ENCODE measurements at places on chromosomes 12 and 14.

- DNase-seq: no peak
- peaks cover 8% of the 10 kb centered on the region for H3K4me1 ChIP-seq
- H3K27me3 ChIP-seq: no peaks in the 10 kb centered on the region
- no peak overlapping the region for H3K4me3 ChIP-seq
- H3K27ac ChIP-seq: no peak overlapping the region
- no peaks in the 10 kb centered on the region for H3K36me3 ChIP-seq
Measured at GRCh38 chr12:3531496-3531895, 40.5 kb downstream of the PRMT8 start.

GRCh38 chr12:14588571-14588970 is 20.9 kb upstream of the PLBD1 start:
- H3K36me3 ChIP-seq: no peaks in the 10 kb centered on the region
- H3K27ac ChIP-seq: no peak overlapping the region
- H3K4me1 ChIP-seq: no peaks in the 10 kb centered on the region
- DNase-seq: no peak

GRCh38 chr14:100896369-100897060 is 7.0 kb downstream of the RTL1 start:
- no peaks in the 10 kb centered on the region for H3K27me3 ChIP-seq
- H3K4me1 ChIP-seq: peaks cover 15% of the 10 kb centered on the region
- no peak overlapping the region for H3K27ac ChIP-seq
- DNase-seq: no peak
- no peaks in the 10 kb centered on the region for H3K36me3 ChIP-seq

DNA sequence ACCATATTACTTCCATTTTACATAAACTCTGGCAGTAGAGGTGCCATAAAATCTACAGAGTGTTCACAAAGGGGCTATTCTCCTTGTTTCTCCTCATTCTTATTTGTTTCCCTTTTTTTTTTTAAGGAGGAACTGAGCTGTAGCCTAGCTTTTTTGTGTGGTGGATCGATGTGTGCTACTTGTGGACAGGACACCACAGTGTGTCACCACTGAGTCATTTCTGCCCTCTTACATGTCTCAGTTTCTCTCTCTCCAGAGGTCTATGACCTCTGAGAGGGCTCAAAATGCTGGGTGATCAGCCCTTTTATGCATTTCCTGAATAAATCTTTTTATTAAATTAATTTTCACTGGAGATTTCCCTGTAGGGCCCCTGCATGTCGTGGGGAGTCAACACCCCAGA is 370.2 kb downstream of the ADGRD1 start:
- H3K27me3 ChIP-seq: no peaks in the 10 kb centered on the region
- no peaks in the 10 kb centered on the region for H3K4me1 ChIP-seq
- DNase-seq: no peak
- H3K4me3 ChIP-seq: no peak overlapping the region

- H3K27me3 ChIP-seq: no peaks in the 10 kb centered on the region
- H3K27ac ChIP-seq: no peak overlapping the region
- H3K4me3 ChIP-seq: no peak overlapping the region
- no peak for DNase-seq
Measured at GRCh38 chr12:49277466-49277865, 12.6 kb downstream of the TUBA1C start.

- no peak overlapping the region for H3K4me3 ChIP-seq
- no peak for DNase-seq
- no peaks in the 10 kb centered on the region for H3K4me1 ChIP-seq
- no peak overlapping the region for H3K27ac ChIP-seq
- H3K27me3 ChIP-seq: no peaks in the 10 kb centered on the region
- H3K36me3 ChIP-seq: no peaks in the 10 kb centered on the region
Measured at GRCh38 chr14:23162800-23163199, 20.7 kb downstream of the SLC7A8 start.

GRCh38 chr12:45977620-45978019 is 12.8 kb downstream of the SCAF11 start:
- H3K4me3 ChIP-seq: no peak overlapping the region
- no peak overlapping the region for H3K27ac ChIP-seq

GRCh38 chr12:552466-552865 is 92.7 kb downstream of the B4GALNT3 start:
- no peaks in the 10 kb centered on the region for H3K4me1 ChIP-seq
- H3K27ac ChIP-seq: no peak overlapping the region
- DNase-seq: no peak
- H3K27me3 ChIP-seq: no peaks in the 10 kb centered on the region

GRCh38 chr14:95052016-95052585 is 105.2 kb downstream of the DICER1 start:
- no peak overlapping the region for H3K27ac ChIP-seq
- no peak overlapping the region for H3K4me3 ChIP-seq
- no peak for DNase-seq
- no peaks in the 10 kb centered on the region for H3K36me3 ChIP-seq

GRCh38 chr12:66189486-66189843 is 451 bp downstream of the IRAK3 start:
- no peaks in the 10 kb centered on the region for H3K36me3 ChIP-seq
- H3K4me3 ChIP-seq: peak overlapping the region; percentile 43
- peak overlapping the region; percentile 76 for H3K27ac ChIP-seq
- no peaks in the 10 kb centered on the region for H3K4me1 ChIP-seq

DNA sequence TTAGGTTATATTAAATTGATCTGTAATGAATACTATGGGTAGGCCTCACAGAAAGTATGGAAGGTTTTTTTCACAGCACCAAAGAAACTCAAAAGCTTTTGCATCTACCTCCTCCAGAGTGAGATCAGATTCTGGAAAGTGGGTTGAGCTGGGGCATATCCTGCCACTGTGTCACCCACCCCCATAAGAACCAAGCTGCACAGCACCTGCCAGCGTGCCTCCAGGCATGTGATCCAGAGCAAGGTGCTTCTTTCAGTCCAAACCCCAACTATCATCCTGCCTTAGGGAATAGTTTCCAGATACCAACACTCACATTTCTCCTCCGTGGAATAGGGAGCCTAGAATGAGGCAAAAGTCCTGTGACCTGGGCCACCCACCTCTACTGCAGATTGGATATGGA is 42.6 kb upstream of the PRB2 start:
- DNase-seq: no peak
- H3K27ac ChIP-seq: no peak overlapping the region
- no peaks in the 10 kb centered on the region for H3K4me1 ChIP-seq
- H3K36me3 ChIP-seq: no peaks in the 10 kb centered on the region

GRCh38 chr14:61343991-61344405 is 22.6 kb downstream of the PRKCH start:
- H3K36me3 ChIP-seq: no peaks in the 10 kb centered on the region
- peak overlapping the region; percentile 48 for H3K27ac ChIP-seq
- no peak for DNase-seq
- H3K4me1 ChIP-seq: peaks cover 5% of the 10 kb centered on the region

DNA sequence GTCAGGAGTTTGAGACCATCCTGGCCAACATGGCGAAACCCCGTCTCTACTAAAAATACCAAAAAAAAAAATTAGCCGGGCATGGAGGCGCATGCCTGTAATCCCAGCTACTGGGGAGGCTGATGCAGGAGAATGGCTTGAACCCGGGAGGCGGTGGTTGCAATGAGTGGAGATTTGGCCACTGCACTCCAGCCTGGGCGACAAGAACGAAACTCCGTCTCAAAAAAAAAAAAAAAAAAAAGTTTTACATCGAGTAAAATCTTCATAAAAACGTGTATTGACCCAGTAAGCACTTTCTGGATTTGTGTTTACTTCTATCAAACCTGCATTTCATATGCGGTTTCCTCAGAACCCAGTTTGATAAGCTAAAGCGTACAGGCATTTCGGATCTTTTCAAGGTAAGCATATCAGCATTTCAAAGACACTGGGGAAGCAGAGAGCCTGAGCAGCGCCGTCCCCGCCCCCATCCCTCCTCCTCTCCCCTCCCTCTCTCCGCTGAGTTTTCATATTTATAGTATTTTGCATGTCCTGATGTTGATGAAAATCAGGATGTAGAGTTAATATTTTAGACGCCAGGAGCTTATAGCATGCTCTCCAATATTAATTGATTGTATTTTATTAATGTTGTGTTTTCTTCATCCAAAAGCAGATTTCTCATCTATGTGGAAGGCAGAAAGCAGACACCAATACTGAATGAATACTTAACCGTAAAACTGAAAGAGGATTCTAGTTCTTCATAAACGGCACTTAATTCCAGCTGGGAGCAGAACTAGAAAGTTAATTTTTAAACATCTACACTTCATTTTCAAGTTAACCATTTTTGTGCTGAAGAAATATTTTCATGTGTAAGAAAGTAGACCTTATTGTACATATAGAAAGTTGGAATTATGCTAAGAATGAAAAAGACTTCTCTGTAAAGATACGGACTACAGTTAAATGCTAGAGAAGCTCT is 9.2 kb upstream of the HIP1R start:
- no peak for DNase-seq
- H3K4me1 ChIP-seq: no peaks in the 10 kb centered on the region
- H3K4me3 ChIP-seq: peak overlapping the region; percentile 2
- no peaks in the 10 kb centered on the region for H3K27me3 ChIP-seq
- no peak overlapping the region for H3K27ac ChIP-seq

- H3K27me3 ChIP-seq: no peaks in the 10 kb centered on the region
- no peaks in the 10 kb centered on the region for H3K36me3 ChIP-seq
- H3K4me1 ChIP-seq: no peaks in the 10 kb centered on the region
- DNase-seq: no peak
Measured at GRCh38 chr12:17334784-17335183, 728.8 kb upstream of the LMO3 start.

GRCh38 chr12:113991224-113992044 is 25.3 kb upstream of the RBM19 start:
- H3K4me1 ChIP-seq: no peaks in the 10 kb centered on the region
- H3K36me3 ChIP-seq: no peaks in the 10 kb centered on the region
- no peak for DNase-seq
- H3K27me3 ChIP-seq: peaks cover 3% of the 10 kb centered on the region
- no peak overlapping the region for H3K27ac ChIP-seq

DNA sequence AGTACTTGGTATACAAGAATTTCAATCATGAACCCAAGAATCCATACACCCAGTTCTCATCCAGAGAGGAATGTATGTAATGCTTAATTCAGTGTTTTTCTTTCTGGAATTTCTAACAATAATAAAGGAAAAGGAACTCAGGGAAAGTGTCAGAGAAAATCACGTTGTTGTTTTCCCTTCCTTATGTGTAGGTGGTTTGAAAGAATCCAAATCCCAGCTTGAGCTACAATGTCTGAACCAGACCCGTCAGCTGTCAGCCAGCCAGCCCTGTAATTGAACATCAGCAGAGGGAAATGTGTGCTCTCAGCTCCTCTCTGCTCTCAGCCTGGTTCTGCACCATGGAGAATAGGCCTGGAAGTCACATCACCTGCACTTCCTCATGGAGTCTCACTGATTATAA is 126.5 kb downstream of the TMEM30B start:
- H3K4me1 ChIP-seq: no peaks in the 10 kb centered on the region
- H3K27ac ChIP-seq: no peak overlapping the region
- H3K4me3 ChIP-seq: no peak overlapping the region
- no peak for DNase-seq
- H3K27me3 ChIP-seq: no peaks in the 10 kb centered on the region
- H3K36me3 ChIP-seq: no peaks in the 10 kb centered on the region

DNA sequence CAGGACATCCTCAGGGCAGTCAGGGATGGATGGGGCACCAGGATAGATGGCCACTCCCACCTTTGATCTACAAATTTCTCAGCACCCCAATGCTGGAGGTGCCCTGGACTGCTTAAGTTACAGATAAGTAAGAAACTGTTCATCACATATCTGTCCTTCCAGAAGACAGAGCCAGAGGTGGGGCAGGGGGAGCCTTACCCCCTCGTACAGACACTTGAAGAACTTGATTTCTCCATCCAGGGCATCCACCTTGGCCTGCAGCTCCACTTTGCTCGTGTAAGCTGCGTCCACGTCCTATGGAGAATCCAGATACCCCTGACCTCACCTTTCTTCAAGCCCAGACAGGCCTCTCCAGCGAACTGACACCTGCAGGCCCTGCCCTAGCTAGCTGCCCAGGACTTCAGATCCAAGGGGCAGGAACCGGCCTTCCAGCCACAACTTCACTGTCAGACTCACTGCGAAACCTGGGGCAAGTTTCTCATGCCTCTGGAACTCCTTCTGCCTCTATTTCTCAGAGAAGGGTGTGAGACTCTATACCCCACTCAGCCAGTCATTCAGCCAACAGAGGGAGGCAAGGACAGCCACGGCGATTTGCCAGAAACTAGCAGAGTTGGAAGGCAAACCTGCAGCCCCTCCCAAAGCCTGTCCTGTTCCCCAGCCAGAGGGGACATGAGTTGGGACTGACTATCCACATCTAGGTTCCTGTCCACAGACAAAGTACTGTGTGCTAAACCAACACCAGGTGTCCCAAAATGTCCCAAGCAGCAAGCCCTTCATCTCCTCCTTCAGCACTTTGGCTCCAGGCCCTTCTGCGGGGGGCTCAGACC is 3.8 kb downstream of the KRT73 start:
- H3K36me3 ChIP-seq: no peaks in the 10 kb centered on the region
- H3K4me1 ChIP-seq: no peaks in the 10 kb centered on the region
- H3K4me3 ChIP-seq: no peak overlapping the region
- H3K27me3 ChIP-seq: no peaks in the 10 kb centered on the region

DNA sequence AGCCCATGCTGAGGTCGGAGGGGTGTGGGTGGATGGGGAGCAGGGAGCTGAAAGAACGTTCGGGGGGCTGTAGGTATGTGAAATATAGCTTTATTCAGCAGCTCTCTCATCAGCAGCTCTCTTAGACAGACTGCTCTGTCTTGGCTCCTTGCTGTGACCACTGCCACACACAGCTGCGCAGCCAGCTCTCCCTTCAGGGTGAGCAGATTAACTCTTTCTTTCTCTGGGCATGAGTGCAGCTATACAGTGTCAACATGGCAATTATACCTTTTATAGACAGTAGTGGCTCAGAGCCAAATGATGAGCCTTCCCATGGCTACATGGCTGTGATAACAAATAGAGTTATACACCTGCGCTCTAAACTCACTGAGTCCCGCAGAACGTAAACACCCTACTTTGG is 137.7 kb upstream of the NEDD1 start:
- no peaks in the 10 kb centered on the region for H3K4me1 ChIP-seq
- DNase-seq: no peak
- no peaks in the 10 kb centered on the region for H3K27me3 ChIP-seq
- no peaks in the 10 kb centered on the region for H3K36me3 ChIP-seq
- H3K27ac ChIP-seq: no peak overlapping the region

DNA sequence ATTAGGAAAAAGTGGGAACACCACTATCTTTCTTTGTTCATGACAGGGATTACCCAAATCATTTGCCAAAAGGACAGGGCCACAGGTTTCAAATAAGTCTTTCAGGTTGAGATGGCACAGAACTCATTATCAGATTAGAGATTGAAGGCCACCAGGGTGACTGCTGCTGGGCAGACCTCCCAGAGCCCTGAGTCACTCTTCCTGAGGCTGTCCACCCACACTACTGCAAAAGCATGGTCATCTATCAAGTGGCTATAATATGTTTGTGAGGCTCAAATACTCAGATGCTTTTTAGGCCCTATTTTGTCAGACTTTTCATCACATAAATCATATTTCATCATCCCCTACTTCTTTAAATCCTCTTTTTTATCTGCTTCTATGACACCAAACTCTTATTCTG is 155.3 kb upstream of the CCDC196 start:
- no peak for DNase-seq
- no peak overlapping the region for H3K27ac ChIP-seq
- H3K4me3 ChIP-seq: no peak overlapping the region
- H3K36me3 ChIP-seq: no peaks in the 10 kb centered on the region

GRCh38 chr14:91977884-91978283 is 30.4 kb upstream of the FBLN5 start:
- no peaks in the 10 kb centered on the region for H3K36me3 ChIP-seq
- no peaks in the 10 kb centered on the region for H3K27me3 ChIP-seq
- no peak overlapping the region for H3K27ac ChIP-seq
- no peaks in the 10 kb centered on the region for H3K4me1 ChIP-seq
- H3K4me3 ChIP-seq: no peak overlapping the region

- H3K27ac ChIP-seq: no peak overlapping the region
- H3K27me3 ChIP-seq: peaks cover 7% of the 10 kb centered on the region
- no peaks in the 10 kb centered on the region for H3K36me3 ChIP-seq
Measured at GRCh38 chr14:104598039-104598909, 6.3 kb downstream of the TMEM179 start.

Data from prostate gland (tissue), 2 donors.